ENCODE measurements at places on chromosomes 2 and 18.

DNA sequence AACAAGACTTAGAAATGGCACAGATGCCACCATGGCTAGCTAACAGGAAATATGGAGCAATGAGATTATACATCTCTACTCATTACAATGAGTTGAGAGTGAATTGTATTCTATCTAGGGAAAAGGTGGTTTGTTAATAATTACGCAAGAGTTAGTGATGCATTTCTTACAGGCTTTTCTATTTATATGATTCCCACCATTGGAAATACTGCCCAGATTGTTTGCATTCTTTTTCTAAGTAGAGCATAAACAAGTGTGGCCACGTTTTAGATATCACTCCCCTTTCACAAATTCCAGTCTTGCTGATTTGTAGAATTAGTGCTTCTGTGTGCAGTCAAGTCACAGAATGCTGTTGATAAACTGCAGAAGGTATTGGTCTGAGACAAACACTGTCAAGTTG, 56.6 kb downstream of the ZNF804A start:
- no peak for DNase-seq

DNA sequence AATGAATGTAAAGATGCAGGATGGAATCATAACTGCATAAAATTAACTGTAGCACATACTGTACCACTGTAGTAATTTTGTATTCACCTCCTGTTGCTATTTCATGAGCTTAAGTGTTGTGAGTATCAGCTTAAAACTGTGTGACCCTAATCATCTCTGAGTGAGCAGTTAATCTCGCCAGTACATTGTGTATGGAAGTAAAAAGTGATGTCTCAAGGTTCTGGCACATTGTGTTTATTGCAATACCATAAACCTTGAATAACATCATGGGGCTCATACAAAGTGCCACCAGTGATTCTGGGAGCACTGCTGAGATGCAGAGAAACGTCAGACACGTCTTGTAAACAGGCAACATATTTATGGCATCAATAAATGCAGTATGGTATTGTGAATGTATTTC, 124.5 kb downstream of the PMAIP1 start:
- DNase-seq, result no peak

DNA sequence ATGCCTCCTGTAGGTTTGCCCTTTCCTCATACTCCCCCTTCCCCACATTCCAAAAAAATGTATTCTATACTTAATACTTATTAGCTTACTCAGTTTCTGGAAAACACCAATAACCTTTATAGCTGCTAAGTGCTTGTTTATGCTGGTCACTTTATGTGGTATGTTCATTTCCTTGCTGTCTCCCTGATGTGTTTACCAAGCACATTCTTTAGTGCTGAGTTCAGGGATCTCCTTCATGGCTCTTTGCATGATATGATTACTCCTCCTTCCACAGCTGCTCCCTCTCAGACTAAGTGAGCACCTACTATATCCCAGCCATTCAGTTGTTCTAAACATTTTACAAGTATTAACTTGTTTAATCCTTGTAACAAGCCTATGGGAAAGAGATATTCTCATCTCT, 698.3 kb upstream of the FANCL start:
- DNase-seq, result no peak

DNA sequence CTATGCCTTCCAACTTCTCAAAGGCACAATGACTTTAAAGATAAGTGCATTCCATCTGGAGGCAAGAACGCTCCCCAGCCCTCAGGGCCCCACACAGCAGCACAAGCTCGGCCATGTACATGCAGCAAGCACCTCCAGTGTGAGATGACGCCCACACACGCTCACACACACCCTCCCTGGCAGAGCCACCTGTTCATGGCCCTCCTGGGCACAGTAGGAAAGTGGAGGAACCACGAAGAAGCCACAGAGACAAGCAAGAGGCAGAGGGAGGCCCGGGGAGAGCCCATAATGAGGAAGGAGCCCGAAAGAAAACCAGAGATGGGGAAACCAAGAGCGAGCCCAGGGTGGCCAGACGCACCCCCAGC, 21.7 kb downstream of the BIN1 start:
- peak; percentile 82 for DNase-seq

GRCh38 chr2:107633580-107634147, 193.0 kb upstream of the RGPD4 start:
- DNase-seq, result no peak

GRCh38 chr2:189285349-189285748, 105.8 kb upstream of the COL5A2 start:
- DNase-seq, result no peak

DNA sequence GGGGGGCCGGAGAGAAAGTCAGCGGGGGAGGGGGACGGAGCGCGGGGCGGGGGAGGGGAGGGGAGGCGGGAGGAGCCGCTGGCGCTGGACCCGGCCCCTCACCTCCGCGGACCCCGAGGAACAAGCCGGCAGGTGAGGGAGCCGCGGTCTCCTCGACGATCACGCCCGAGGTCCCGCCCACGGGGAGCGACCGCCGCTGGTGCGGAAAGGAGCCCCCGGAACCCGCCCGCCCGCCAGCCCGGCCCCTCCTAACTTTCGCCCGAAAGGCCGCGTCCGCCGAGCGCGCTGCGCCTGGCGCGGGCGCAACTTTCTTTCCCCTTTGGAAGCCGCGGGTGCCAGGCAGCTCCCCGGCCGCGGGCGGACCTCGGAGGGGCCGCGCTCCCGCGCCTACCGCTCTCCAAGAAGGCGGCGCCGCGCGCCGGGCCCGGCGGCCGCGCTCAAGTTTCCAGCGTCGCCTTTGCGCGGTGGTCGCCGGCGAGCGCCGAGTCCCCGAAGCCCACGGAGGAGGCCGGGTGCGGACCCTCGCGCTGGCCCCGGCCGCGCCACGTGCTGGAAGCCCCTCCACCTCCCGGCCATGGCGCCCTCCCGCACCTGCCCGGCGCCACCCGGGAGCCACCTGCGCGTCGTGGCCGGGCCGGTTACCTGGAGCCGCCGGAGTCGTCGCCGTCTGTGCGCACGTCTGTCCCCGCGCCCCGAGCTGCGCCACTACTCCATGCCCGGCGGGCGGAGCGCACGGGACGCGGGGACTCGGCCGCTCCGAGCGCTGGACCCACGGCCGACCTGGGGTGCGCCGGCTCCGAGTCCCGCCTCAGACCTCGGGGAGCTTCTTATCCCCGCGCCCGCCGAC, at the start of gene ALKAL2:
Gene ALKAL2, minus strand, starts transcription at position 181 of the 847 bp plus-strand sequence. CDS start 256 bp downstream, outside the sequence.
- DNase-seq, result no peak

- peak; percentile 35 for DNase-seq
These were observed 6.2 kb downstream of the COPS8 start for GRCh38 chr2:237091779-237092436.

- DNase-seq, result no peak
These were observed 5.2 kb downstream of the CNDP2 start for GRCh38 chr18:74501386-74501785.

- DNase-seq, result no peak
These were observed 132.0 kb upstream of the APCDD1 start for GRCh38 chr18:10322435-10322834.

All from PC-9 (cell line).